ENCODE measurements at places on chromosomes 7 and 10.

GRCh38 chr10:129605986-129606518 is 139.0 kb downstream of the MGMT start:
- DNase-seq, result no peak

- DNase-seq, result no peak
Measured at GRCh38 chr7:149302865-149303264, 40.9 kb downstream of the ZNF783 start.

GRCh38 chr10:132591166-132591971 is 53.8 kb downstream of the INPP5A start:
- no peak for DNase-seq

DNA sequence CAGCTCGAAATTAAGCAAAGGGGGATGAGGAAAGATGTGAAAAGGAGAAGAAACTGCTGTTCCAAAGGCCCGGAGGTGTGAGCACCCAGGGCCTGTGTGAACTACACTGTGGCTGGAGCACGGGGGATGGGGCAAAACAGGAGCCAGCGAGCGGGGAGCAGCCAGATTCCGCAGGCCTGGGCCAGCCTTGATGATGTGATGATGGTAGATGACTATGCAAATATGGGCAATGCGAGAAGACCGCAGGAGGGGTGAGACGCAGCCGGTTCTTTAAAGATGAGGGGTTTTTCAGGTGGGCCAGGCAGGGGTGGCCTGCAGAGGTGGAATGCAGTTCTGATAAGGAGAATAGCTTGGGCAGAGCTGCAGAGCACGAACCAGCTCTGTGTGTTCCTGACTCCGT is 61.5 kb downstream of the LANCL2 start:
- DNase-seq, result no peak

DNA sequence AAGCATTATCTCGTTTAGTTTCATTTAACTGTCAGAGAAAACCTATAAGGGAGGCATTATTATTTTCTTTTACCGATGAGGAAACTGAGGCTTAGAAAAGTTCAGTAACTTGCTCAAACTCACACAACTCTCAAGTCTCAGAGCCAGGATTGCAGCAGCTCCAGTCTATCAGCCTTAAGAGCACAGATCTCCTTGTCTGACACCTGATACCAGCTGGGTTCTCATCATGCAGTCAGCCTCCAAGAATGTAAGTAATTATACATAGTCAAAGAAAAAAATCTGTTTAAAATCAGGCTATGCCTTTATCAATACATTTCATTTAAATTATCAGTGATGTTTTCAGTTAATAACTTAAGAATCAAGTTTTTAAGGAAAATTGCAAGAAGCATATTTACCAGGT is 236.6 kb upstream of the TCF7L2 start:
- no peak for DNase-seq

GRCh38 chr7:1131471-1132265 is 28.3 kb downstream of the ZFAND2A start:
- DNase-seq, result no peak

DNA sequence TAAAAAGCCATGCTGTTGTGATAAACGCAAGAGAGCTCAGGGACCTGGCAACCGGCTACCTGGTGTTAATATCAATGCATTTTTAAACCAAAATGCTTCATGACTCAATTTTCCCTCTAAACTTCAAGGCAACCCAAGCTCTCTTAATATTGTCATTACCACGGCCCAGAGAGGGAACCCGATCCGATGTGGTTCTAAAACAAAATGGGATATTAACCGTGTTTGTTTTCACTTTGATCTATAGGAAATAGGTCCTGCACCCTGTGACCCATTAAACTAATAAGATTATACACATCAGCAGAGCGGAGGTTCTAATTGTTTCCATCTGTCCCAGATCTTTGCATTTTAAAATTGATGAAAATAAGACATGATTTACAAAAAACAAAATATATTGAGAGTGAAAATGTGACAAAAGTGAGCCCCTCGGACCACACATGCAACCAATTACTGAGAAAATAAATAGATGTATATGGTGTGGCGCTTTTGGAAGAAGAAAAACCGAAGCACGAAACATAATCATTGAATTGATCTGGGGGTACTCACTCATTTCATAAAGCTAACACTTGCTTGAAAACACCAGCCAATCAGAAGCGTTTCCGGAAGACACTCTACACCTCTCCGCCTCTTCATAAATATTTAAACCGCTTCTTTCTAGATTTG is 290.3 kb upstream of the NFE2L3 start:
- DNase-seq, result no peak

DNA sequence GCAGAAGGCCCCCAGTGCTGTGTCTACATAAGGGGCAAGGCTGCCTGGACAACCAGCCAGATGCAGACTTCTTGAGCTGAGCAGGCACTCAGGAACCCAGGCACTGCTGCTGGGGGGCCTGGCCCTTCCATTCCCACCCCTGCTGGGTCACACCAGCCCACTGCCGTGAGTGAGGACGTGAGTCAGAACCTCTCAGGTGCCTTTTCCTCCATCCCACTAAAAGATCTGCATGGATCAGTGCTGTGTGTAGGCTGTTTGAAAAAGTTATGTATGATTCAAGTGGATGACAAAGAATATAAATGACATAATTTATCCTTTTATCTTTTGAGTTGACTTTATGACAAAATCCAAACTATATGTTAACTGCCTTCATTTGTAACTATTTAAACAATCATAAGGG is 499.3 kb downstream of the INHBA start:
- no peak for DNase-seq

DNA sequence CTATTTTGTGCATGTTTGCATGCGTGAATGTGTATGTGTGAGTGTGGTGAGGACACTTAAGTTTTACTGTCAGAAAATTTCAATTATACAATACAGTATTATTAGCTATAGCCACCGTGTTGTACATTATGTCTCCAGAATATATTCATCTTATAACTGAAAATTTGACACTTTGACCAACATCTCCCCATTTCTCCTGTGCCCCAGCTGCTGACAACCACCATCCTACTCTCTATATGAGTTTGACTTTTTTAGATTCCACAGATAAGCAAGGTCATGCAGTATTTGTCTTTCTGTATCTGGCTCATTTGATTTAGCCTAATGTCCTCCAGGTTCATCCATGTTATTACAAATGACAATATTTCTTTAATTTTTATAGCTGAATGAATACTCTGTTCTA is 195.0 kb downstream of the GPR37 start:
- DNase-seq, result no peak
